ENCODE measurements at places on chromosomes 2 and 18. TPM values are rescaled to one million over a fixed set of nuclear protein-coding genes. Genes with fewer than 3 reads are reported as not detected.

The ZSWIM2 gene
- total RNA-seq = not detected

The HADHB gene
- total RNA-seq = 30.5 TPM

The ASB18 gene
- not detected for total RNA-seq

The IL36G gene
- total RNA-seq = not detected

DNA sequence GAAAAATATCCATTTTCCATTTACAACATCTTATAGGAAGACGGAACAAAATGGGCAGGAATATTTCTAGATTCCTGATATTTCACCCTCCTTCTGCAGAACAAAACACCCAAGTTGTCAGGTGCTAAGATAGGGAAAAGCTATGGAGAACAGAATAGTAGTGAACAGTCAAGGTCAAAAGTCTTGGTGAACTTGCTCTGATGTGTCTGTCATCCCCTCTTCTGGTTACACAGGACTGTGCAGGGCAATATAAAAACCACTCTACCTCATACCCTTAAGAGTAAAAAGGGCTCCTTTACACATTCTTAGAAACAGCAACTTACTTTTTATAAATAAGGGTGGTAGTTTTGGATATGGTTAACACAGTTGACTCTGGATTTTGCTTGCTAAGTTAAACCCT is 4.4 kb downstream of the MYL1 start:
- no peaks in the 10 kb centered on the region for H3K4me1 ChIP-seq
- H3K27me3 ChIP-seq = no peaks in the 10 kb centered on the region
- H3K27ac ChIP-seq = no peak overlapping the region
- H3K4me3 ChIP-seq = no peak overlapping the region
- DNase-seq = no peak

GRCh38 chr18:63312019-63312409 is 7.6 kb downstream of the BCL2 start:
- no peak for DNase-seq
- H3K27me3 ChIP-seq = peaks cover 1% of the 10 kb centered on the region
- H3K4me3 ChIP-seq = no peak overlapping the region
- H3K4me1 ChIP-seq = peaks cover 13% of the 10 kb centered on the region

DNA sequence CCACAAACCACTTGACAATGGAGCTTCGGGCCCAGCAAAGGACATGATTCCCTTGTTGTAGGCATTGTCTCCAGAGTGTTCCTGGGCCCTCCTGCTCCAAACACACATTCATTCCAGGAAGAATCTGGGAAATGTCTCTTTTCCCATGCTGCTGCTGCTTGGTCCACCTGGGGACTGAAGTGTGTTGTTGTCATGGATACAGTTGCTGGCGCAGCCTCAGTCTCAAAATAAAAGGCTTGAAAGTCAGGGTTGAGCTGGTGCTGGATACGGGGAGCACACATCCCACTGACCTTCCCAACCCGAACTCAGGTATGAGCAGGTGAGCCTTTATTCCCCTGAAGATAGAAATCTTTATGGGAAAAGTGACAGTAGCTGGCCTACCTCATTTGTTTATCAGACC is 30.6 kb upstream of the SPP2 start:
- no peak overlapping the region for H3K4me3 ChIP-seq
- H3K27ac ChIP-seq = no peak overlapping the region
- no peak for DNase-seq
- no peaks in the 10 kb centered on the region for H3K4me1 ChIP-seq
- peaks cover 5% of the 10 kb centered on the region for H3K36me3 ChIP-seq

DNA sequence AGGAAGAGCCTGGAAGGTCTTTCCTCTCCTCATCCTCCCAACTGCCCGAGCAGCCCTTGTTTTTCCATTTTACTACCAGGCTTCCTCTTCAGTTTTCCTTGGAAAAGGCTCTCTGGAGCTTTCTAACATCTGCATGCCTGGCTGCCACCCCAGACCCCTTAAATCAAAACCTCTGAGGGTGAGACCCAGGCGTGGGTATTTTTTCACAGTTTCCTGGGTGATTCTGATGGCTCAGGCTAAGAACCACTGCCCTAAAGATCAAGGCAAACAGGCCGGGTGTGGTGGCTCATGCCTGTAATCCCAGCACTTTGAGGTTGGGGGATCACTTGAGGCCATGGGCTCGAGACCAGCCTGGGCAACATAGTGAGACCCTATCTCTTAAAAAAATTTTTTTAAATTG is 35.4 kb downstream of the EMILIN2 start:
- no peaks in the 10 kb centered on the region for H3K36me3 ChIP-seq
- peaks cover 8% of the 10 kb centered on the region for H3K27me3 ChIP-seq
- no peak for DNase-seq
- H3K4me3 ChIP-seq = no peak overlapping the region

DNA sequence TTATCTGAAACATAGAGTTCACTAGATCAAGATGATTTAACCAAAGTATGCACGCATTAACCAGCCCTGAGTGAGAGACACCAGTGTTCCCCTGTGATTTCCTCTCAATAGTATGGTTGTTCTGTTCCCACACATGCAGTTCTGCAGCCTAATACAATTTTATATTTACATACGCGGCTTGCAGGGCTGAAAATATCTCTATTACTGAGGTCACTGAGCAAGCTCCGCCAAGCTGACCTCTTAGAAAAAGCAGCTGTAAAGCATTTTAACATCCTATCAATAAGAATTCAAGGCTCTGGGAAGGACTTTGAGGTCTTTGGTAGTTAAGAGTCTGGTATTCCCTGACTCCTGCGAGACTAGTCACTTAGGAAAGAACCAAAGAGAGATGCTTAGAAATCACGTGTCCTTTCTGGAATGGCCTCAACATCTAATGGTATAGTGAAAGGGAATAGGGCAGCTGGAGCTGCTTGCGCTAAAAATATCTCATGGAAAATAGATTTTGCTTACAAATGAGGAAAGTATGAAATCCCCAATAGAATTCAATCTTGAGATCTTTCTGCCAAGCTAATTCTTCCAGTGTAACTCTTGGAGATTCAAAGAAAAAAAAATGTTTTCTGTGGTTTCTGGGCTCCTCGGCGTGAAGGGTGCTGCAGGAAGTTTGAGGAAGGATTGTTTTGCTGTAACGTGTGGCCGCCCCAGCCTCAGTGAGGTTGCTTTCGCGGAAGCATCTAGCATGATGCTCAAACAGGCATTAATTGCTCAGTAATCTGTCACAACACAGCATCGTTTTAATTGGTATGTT is 59.2 kb downstream of the DOCK10 start:
- H3K4me1 ChIP-seq = peaks cover 33% of the 10 kb centered on the region
- peaks cover 9% of the 10 kb centered on the region for H3K27me3 ChIP-seq
- peak overlapping the region; percentile 99 for H3K27ac ChIP-seq
- H3K4me3 ChIP-seq = peak overlapping the region; percentile 91

DNA sequence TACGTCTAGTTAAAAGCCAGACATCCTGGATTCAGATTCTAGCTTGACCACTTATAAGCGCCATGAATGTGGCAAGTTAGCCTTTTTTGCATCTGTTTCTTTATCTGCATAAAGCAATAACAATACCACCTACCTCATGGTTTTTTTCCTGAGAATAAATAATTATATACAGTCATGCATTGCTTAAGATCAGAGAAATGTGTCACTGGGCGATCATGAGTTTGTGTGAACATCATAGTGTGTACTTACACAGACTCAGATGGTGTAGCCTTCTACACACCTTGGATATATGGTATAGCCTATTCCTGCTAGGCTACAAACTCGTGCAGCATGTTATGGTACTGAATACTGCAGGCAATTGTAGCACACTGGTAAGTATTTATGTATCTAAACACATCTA is 84.7 kb upstream of the PELI1 start:
- H3K36me3 ChIP-seq = no peaks in the 10 kb centered on the region
- H3K27ac ChIP-seq = peak overlapping the region; percentile 96
- H3K4me3 ChIP-seq = peak overlapping the region; percentile 83
- DNase-seq = no peak

DNA sequence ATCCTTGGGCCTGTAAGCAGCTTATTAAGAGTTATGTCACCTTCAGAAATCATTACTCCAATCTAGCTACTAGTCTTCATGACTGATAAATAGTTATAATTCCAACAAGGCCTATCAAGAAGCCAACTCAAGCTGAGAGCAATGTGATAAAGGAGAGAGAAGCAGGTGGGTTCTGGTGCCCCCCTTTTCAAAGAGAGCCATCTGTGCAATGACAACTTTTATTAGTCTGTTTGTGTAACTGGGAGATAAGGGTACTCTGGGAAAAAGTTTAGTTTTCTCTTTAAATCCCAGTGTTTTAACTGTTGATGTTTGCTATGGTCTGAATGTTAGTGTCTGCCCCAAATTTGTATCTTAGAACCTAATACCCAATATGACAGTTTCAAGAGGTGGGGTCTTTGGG is 60.6 kb downstream of the CCDC93 start:
- no peak for DNase-seq
- H3K36me3 ChIP-seq = peaks cover 6% of the 10 kb centered on the region
- no peak overlapping the region for H3K27ac ChIP-seq
- no peaks in the 10 kb centered on the region for H3K27me3 ChIP-seq

DNA sequence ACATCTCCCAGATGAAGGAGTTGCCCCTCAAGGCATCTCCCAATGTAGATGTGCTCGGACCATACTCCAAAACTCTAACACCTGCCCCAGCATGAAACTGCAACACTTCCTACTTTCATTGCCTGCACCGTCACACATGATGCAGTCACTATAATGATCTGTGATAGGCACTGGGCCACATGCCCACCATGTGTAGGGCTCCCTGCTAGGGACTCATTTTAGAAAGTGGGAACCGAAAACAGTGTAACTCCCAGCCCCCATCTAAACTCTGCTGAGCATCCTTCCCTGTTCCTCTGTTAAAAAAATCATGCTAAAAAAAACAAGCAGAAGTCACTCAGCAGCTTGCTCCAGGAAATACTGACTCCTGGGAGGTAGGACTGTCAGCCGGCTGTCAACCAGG is 496.1 kb upstream of the RAB6C start:
- no peaks in the 10 kb centered on the region for H3K27me3 ChIP-seq
- H3K4me1 ChIP-seq = peaks cover 9% of the 10 kb centered on the region
- H3K4me3 ChIP-seq = peak overlapping the region; percentile 16
- no peak for DNase-seq
- no peaks in the 10 kb centered on the region for H3K36me3 ChIP-seq
- H3K27ac ChIP-seq = no peak overlapping the region

DNA sequence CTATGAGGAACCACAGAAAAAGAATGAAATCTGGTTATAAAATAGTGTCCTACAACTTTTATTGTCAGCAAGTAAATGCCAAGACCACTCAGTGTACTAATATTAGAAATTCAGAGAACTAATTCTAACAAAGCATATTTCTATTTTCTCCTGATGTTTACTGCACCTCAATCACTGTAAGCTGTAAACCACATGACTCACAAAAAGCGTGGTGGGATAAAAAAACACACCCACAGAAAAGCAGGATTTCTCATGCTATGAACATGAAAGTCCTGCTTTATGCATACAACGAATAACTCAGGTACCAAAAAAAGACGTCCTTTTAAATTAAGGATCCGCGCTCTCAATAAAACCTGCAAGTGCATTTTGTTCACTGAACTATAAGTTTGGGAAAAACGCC is 797 bp downstream of the TXNL4A start:
- H3K27ac ChIP-seq = peak overlapping the region; percentile 91
- DNase-seq = no peak
- H3K36me3 ChIP-seq = peaks cover 5% of the 10 kb centered on the region
- peaks cover 3% of the 10 kb centered on the region for H3K27me3 ChIP-seq
- peaks cover 16% of the 10 kb centered on the region for H3K4me1 ChIP-seq

DNA sequence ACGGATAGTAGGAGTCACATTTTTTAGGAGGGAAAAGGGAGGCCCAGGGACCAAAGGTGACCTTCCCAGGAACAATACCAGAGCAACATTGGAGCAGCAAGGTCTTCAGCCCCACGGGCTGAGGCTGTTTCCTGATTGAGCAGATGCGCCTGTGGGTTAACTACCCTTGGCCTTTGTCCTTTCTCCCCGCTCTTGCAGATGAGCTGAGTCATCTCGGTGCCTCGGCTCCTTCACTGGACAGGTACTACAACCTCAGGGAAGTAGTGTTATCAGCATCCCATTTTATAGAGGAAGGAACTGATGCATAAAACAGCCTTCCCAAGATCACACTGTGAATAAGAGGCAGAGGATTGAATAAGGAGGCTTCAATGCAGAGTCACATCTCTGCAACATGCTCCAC is 43.5 kb downstream of the DHRS9 start:
- H3K27ac ChIP-seq = no peak overlapping the region
- no peaks in the 10 kb centered on the region for H3K4me1 ChIP-seq
- no peaks in the 10 kb centered on the region for H3K27me3 ChIP-seq
- DNase-seq = no peak
- no peaks in the 10 kb centered on the region for H3K36me3 ChIP-seq
- no peak overlapping the region for H3K4me3 ChIP-seq

- H3K4me1 ChIP-seq = no peaks in the 10 kb centered on the region
- H3K27me3 ChIP-seq = no peaks in the 10 kb centered on the region
- H3K36me3 ChIP-seq = no peaks in the 10 kb centered on the region
- DNase-seq = no peak
- H3K27ac ChIP-seq = no peak overlapping the region
Measured at GRCh38 chr2:179525340-179525739, 260.7 kb upstream of the SESTD1 start.

DNA sequence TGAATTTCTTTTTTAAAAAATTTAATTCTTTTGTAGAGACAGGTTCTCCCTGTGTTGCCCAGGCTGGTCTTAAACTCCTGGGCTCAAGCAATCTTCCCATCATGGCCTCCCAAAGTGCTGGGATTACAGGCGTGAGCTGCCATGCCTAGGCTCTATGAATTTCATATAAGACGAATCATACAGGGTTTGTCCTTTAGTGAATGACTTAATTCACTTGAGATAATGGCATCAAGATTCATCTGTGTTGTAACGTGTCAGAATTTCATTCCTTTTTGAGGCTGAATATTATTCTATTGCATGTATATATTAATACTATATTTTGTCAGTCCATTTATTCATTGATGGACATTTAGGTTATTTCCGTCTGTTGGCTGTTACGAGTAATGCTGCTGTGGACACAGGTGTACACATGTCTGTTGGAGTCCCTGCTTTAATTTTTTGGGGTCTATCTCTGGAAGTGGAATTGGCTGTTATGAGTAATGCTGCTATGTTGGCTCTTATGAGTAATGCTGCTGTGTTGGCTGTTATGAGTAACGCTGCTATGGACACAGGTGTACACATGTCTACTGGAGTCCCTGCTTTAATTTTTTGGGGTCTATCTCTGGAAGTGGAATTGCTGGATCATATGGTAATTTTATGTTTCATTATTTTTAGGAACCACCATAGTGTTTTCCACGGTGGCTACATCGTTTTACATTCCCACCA is 210.6 kb downstream of the CAMKMT start:
- no peak overlapping the region for H3K4me3 ChIP-seq
- H3K27me3 ChIP-seq = no peaks in the 10 kb centered on the region
- no peaks in the 10 kb centered on the region for H3K36me3 ChIP-seq
- H3K4me1 ChIP-seq = no peaks in the 10 kb centered on the region

- no peaks in the 10 kb centered on the region for H3K4me1 ChIP-seq
- peaks cover 16% of the 10 kb centered on the region for H3K36me3 ChIP-seq
- no peak for DNase-seq
- no peak overlapping the region for H3K4me3 ChIP-seq
Measured at GRCh38 chr2:224753743-224754540, 37.8 kb upstream of the CCDC195 start.

GRCh38 chr2:232937278-232937906 is 67.3 kb downstream of the SNORC start:
- H3K36me3 ChIP-seq = peaks cover 5% of the 10 kb centered on the region
- H3K27ac ChIP-seq = peak overlapping the region; percentile 67
- no peak for DNase-seq
- no peak overlapping the region for H3K4me3 ChIP-seq
- H3K27me3 ChIP-seq = peaks cover under 1% of the 10 kb centered on the region

GRCh38 chr18:55981712-55982475 is 393.9 kb upstream of the TCF4 start:
- no peak for DNase-seq
- H3K4me1 ChIP-seq = no peaks in the 10 kb centered on the region
- H3K27me3 ChIP-seq = no peaks in the 10 kb centered on the region
- no peak overlapping the region for H3K4me3 ChIP-seq
- no peaks in the 10 kb centered on the region for H3K36me3 ChIP-seq
- H3K27ac ChIP-seq = no peak overlapping the region

- H3K27ac ChIP-seq = no peak overlapping the region
- no peaks in the 10 kb centered on the region for H3K27me3 ChIP-seq
- H3K4me3 ChIP-seq = no peak overlapping the region
- H3K36me3 ChIP-seq = no peaks in the 10 kb centered on the region
Measured at GRCh38 chr2:160288324-160288723, 88.3 kb upstream of the ITGB6 start.

Measured in glutamatergic neuron (in vitro differentiated cells).